ENCODE measurements at places on chromosomes 11 and 22.

DNA sequence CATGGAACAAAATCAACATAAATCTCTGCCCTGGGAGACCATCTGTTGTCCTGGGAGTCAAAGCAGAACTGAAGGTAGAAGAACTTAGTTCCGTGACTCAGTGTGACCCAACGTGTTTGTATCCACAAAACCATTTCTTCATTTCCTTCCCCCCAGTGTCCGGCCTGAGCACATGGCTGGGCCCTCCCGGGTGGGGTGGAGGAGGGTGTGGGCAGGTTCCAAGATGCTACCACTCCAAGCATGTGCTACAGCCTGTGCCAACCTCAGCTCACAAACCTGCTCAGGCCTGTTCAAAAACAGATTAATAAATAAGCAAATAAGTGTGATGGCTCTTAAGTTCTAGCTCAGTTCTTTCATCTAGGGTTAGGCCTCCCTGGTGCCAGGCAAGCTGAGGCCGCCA lies 55.3 kb downstream of the SHANK2 start:
- no peak for DNase-seq

GRCh38 chr11:112058103-112058502 lies 15.7 kb downstream of the PIH1D2 start:
- DNase-seq = no peak

DNA sequence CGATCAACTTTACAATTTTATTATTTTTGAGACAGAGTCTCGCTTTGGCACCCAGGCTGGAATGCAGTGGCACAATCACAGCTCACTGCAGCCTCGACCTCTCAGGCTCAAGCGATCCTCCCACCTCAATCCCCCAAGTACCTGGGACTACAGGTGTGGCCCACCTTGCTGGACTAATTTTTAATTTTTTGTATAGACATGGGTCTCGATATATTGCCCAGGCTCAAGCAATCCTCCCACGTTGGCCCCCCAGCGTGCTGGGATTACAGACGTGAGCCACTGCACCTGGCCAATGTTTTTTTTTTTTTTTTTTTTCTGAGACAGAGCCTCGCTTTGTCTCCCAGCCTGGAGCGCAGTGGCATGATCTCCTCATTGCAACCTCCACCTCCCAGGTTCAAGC lies 2.0 kb upstream of the PPFIA1 start:
- DNase-seq = no peak

DNA sequence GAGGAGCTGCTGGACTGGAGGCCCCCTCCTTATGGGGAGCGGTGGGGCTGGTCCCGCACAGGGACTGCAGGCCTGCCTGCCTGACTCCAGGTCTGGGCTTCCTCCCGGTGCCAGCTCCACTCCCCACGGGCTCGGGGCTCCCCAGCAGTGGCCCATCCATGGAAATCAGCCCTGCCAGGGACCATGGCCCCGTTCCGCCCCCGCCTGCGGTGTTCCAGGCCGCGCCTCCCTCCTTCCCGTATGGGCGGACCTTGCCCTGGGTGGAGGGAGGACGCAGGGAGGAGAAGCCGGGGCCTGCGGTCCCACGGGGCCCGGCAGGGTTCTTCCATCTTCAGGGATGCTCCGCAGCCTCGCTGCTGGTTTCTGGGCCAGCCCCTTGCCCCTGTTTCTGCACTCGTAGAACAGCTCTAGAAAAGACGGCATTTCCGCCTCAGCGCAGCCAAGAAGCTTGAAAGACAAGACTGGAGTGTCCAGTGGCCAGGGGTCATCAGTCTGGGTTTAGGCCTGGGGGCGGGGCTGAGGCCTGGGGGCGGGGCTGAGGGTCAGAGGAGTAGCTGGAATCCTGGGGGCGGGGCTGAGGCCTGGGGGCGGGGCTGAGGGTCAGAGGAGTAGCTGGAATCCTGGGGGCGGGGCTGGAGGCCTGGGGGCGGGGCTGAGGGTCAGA lies 1330.6 kb downstream of the BRD1 start:
- DNase-seq = no peak

GRCh38 chr11:19060629-19061028 lies at the start of gene MRGPRX2:
Gene MRGPRX2 (minus strand): TSS chr11:19060717. CDS start chr11:19056402, 4,315 bp downstream.
- DNase-seq = peak; percentile 53

DNA sequence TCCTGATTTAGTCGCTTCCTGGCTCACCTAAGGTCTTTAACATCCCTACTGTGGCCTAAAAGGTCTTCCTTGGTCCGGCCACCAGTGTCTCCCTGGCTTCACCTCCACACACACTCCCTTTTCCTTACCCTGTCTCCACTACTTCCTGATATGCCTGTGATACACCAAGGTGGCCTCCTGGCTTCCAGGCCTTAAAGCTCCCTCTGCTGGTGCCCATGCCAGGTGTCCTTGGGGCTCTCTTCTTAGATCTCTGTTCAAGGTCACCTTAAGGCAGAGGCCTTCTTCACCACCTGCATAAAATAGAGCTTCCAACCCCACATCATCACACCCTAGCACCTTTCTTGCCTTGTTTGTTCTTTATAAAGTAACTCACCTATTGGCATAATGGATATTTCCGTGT lies 787.7 kb downstream of the NTM start:
- peak; percentile 6 for DNase-seq

GRCh38 chr11:17013548-17014320 lies 480 bp downstream of the PLEKHA7 start:
- DNase-seq = no peak

- DNase-seq = no peak
These were observed 945.3 kb downstream of the LRRC4C start for GRCh38 chr11:40514124-40514523.

- no peak for DNase-seq
These were observed 157.5 kb downstream of the TRIM29 start for GRCh38 chr11:119980431-119980830.

DNA sequence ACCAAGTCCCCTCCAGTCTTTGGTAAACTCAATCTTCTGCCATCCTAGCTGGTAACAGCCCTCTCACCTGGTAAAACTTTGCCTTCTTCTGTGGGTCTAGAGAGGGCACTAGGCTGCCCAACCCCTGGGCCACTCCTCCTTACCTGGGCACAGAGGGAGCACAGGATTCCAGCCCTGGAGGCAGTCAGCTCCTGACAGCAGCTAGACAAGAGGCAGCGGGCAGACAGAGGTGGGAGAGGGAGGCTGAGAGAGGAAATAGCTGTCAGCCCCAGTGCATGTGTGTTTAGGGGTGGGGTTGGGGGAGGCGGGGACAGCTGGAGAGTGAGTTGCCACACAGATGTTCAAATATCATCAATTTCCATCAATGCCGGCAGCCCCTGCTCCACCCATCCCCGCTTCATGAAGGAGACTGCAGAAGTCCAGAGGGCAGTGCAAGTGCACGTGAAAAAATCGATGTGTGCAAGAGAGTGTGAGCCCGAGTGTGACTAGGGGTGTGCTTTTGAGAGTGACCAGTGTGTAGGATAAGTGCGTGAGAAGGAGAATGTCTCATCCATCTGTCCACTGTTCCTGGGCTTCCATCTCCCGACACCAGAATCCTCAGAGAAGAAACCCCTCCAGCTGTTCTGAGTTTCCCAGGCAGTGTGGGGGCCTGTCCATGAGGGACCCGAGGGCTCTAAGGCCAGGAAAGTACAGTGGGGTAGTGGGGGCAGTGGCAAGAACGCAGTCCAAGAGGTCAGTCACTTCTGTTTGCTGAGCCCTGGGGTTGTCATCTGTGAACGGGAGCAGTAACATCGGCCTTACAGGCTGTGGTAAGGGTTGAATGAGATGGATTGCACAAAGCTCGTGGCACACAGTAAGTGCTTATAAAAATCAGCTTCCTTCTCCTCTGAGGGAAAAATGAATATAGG lies at the start of gene PTGDR2:
Gene PTGDR2, minus strand, starts transcription at position 225 of the 908 bp plus-strand sequence. CDS start 2,228 bp downstream, outside the sequence.
- DNase-seq = no peak

GRCh38 chr11:27599217-27599616 lies 92.6 kb upstream of the LIN7C start:
- DNase-seq = no peak

DNA sequence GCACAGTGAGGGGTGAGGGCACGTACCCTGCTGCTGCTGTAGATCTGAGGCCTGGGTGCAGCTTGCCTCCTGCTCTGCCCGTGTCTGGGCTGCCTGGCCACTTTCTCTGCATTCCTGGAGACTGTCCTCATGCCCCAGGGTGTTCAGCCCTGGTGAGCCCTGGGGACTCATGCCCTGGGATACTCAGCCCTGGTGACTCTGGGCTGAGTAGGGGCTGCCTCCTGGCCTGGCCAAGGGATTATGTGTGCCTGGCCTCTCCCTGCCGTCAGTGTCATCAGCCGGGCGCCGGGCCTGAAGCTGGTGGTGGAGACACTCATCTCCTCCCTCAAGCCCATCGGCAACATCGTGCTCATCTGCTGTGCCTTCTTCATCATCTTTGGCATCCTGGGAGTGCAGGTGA lies 94.7 kb downstream of the CACNA1I start:
- DNase-seq = no peak

DNA sequence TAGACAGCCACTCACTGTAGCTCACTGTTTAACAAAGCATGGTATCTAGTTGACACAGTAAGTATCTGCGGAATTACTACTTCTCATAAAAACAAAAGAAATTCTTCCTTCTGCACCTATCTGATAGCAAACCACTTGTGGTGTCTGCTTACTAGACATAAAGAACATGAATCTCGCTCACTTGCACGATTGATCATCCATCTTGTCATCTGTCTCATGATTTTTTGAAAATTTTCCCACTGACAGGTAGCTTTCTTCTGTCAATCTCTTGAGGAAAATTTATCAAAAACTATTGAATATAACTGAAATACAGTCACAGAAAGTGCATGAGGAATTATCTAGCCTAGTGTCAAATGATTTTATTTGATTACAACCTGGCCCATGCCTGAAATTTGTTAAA lies 291.6 kb upstream of the ANO3 start:
- DNase-seq = no peak

GRCh38 chr11:87056091-87056490 lies 18.4 kb downstream of the TMEM135 start:
- DNase-seq = no peak

DNA sequence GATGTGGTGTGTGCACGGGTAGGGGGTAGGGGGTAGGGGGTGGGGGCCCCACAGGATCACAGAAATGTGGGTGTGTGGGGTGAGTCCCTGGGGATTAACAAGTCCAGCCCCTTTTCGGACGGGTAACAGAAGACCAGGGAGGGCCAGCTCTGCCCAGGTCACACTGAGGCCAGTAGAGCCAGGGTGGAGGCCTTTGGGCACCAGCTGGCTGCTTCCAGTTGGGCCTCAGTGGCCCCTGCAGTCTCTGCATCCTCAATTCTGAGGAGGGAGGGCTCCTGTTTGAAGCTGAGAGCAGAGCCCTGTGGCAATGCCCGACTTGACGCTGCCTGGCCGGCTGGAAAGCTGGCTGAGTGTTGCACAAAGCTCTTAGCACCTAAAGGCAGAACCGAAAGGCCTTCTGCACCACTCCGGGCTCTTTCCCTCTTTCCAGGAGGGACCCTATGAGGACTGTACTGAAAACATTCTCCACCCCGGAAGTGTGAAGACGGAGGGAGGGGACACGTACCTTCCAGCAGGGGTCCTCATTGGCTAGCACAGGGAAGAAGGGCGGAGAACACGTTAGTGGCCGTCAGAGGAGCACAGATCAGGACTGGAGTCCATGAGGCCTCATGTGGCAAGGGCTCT lies 120.4 kb downstream of the PHF21B start:
- DNase-seq = no peak

DNA sequence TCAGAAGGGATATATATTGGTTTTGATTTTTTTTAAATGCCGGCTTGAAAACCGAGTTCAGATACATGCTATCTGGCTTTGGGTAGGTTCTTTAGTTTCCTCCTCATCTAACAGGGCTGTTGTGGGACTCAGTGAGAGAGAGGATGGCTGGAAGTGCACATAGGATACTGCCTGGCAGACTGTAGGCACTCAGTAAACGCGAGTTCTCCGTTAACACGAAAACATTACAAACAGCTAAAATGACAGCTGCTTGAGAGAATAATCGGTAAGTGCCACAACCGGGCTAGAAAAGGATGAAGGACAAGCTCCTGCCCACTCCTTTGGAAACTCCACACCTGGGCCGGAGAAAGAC lies 369 bp downstream of the XRRA1 start:
- DNase-seq = peak; percentile 16

DNA sequence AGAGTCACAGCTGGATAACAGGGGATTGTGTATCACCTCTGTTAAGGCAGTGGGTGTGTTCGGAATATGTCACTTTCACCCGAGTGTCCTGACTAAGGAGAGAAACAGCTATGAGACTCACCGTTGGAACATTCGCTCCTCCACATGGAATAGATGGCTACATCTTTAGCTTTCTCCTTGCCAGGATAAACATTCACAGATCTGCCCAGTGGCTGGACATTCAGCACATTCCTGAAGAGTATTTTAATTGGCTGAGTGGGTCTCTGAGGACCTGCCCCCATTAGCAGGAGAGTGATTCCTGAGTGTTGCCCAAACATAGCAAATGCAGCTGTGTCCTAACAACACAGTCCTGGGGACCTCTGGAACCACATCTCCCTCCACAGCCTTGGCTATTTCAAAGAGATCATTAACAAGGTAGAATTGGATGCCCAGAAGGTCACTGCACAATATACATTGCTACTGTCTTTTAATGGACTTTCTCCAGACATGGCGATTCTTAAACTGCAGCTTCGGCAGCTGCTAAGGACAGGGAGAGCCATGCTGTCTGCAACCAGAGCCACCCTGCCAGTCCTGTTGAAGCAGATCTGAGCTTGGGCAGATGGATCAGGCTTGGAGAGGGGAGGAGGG lies 435.0 kb upstream of the CADM1 start:
- DNase-seq = no peak

GRCh38 chr22:19057539-19057938 lies 64.7 kb downstream of the DGCR2 start:
- no peak for DNase-seq

DNA sequence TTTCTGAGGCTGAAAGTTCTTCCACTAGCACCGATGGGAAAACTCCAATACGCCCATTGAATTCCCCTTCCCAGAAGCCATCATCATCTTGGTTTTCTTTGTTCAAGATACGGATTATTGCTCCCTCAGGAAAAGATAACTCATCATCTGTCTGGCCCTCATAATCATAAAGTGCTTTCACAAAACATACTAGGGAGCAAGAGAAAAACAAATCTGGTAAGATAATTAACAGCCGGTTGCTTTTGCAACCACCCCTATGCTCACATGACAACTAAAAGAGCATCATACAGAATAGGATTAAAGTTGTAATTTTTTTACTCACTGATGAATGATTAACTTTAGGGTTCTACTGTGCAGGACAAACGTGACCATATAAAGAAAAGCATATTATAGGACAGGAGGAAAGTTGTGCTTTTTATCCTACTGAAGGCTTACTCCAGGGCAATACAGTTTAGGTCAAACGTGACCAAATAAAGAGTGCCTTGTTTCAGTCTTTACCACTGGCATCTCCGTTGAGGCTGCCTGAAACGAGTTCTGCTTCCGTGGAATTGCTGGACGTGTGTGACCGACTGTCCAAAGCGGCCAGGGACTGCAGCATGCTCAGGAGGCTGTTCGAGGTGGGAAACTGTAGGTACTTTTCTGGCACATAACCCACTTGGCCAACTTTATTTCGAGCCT lies 28.6 kb downstream of the ATG16L2 start:
- DNase-seq = no peak

- DNase-seq = no peak
These were observed 5.1 kb downstream of the MAPK12 start for GRCh38 chr22:50256258-50256862.

DNA sequence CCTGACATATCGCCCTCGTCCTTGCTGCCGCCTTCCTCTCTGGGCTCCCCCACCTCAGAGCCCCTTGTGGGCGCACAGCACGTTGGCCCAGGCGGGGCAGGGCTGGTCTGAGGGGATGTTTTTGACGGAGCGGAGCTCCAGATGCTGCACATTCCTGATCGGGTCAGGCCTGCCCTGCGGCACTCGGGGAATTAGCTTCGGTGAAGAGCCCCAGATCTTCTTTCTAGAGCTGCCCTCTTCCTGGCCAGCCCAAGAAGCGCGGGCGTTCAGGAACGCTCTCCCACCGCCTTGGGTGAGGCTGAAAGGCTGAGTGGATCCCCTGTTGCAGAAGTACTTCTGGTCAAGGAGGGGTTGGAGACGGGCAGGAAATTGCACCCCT lies 12.1 kb downstream of the YPEL4 start:
- DNase-seq = no peak

All from activated CD4-positive, alpha-beta T cell treated with anti-CD3 and anti-CD28 coated beads, Interleukin-2, amount 50 U/mL, for 16 hours (primary cell).